ENCODE measurements at places on chromosomes 4 and X.

- no peak for DNase-seq
Observed at GRCh38 chr4:157004279-157005161, 32.9 kb upstream of the PDGFC start.

DNA sequence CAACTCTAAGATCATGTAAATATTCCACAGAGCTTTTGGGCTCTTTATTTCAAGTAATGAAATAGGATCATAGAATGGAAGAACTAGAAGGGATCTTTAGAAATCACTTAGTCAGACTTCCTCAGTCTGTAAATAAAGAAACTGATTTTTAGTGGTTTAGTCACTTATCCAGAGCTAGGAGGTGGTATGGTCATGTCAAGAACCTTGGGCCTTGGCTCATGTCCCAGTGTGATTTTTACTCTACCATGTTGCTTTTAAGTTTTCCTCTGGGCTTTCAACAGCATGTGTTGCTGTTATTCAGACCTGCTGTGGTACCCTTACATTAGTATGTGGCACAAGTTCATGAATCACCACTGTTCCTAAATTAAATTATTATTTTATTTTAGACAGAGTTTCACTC is 184.9 kb downstream of the FRAS1 start:
- no peak for DNase-seq

DNA sequence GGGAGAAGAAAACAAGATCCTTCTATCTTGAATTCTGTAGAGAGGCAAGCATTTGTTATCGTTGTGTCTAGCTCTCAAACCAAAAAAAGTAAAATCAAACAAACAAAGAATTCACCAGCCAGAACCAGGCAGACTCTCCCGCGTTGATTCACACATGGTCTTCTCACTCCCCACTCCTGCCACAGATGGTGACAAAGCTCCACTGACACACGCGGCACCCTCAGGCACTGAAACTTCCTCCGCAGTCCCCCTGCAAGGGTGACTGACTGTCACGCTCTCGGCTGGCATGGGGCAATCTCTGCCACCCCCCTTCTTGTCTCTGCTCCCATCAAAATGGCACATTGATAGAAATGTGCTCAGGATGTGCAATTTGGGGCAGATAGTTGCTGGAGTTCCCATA is 304.9 kb downstream of the DHX15 start:
- DNase-seq: no peak

GRCh38 chr4:140253556-140254027 is 99.6 kb upstream of the MAML3 start:
- no peak for DNase-seq

GRCh38 chr4:149291463-149291862 is 524.2 kb downstream of the IQCM start:
- no peak for DNase-seq

DNA sequence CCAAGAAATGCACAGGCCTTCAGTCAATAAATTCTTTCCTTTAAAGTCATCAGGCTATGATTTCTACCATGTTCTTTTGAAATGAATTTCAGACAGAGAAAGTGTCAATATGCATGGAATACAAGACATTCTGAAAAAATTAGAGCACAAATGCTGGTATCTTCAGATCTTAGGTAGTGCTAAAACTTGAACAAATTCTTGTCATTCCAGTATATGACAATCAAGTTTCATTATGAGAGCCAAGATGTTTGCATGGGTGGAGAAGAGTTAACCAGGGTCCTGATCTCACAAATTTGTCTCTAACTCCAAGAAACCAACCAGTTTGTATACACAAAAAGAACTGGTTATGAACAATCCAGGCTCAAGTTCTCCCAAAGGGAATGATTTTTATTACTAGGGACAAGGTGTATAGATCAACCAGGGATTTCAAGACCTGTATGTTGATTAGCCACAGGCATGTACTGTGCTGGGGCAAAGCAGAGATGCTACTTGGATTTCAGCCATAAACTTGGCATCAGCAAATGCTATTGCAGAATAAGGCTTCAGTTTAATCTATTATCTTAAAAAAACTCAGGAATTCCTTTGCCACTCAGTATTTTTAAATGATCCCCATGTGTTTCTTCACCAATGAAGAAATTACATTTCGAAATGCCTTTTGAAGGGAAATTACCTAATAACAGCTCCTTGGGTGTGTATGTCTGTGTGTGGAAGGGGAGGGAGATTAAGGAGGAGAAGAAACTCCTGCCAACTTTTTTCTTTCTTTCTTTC is 69.7 kb downstream of the FANCB start:
- no peak for DNase-seq

DNA sequence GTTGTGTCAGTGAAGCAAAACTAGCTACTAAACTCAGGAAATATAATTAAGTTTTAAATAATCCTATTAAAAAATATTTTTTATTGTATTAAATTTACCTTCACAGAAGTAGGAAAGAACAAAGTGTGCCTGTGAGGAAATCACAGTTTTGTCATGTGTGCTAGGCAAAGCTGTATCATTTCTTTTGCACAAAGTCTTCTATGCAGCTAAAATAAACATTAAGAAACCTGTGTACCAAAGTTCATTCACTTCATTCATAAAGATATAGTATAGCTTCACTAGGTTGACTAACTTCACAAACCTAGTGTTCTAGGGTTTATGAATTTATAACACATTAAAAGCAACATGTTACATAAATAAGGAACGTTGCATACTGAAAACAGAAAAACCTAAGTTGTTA is 131.0 kb downstream of the PDS5A start:
- DNase-seq: no peak

GRCh38 chrX:57172544-57172943 is 35.3 kb upstream of the SPIN2A start:
- DNase-seq: no peak

- DNase-seq: no peak
Observed at GRCh38 chrX:73214426-73215094, at the start of gene NAP1L2. TSS of gene NAP1L2 (minus strand) at chrX:73214851. CDS start at chrX:73214492, 359 bp downstream.

- no peak for DNase-seq
Observed at GRCh38 chr4:13766761-13767540, 139.4 kb upstream of the BOD1L1 start.

- no peak for DNase-seq
Observed at GRCh38 chr4:4823621-4824162, 35.8 kb upstream of the MSX1 start.

DNA sequence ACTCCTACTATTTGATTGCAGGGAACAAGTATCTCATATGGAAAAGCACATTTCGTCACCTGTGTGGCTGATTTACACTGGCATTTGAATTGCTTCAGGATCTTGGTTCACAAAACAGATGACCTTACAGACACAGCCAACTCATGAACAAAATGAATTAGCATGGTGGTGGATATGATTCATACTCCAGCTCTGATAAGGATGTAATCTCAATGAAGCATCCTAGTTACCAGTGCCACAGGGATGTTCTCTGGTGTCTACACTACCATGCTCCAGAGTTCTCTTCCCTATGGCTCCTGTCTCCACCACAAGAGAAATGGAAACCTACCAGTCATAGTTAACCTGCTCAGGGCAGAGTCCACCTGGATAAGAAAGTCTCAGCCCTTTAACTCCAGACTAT is 40.7 kb downstream of the TEC start:
- DNase-seq: no peak

DNA sequence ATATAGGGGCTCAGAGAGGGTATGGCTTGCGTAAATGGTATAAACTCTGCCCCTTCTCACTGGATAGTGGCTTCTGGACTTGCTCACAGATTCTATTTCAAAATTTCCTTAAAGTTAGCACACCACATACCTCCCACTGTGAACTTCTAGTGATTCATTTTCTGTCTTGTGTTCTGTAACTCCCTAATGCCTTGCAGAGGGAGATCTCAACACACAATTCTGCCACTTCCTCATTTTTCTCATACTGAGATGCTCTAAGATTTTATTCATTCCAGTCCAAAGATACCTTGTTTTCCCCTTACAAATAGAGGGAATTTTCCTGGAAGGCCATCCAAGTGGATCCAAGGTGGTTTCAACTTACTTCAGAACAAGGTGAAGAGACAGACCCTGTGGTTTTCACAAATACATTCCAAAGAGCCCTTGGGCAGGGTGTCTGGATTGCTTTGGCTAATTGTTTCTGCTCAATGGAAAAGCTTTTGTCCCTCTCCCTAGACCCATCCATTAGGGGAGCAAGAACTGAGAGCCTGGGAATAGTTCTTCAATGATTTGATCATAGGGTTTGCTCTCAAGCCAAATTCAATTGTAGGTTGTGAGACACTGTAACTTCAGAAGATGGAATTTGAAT is 52.1 kb upstream of the CAPN6 start:
- DNase-seq: no peak

- no peak for DNase-seq
Observed at GRCh38 chr4:13908455-13908854, 280.9 kb upstream of the BOD1L1 start.

GRCh38 chr4:175946472-175947116 is 119.0 kb upstream of the WDR17 start:
- no peak for DNase-seq

GRCh38 chr4:6568689-6569332 is 6.2 kb upstream of the MAN2B2 start:
- DNase-seq: no peak

GRCh38 chr4:91280551-91281290 is 1023.0 kb upstream of the GRID2 start:
- DNase-seq: no peak
